Activated naive CD8-positive, alpha-beta T cell treated with anti-CD3 and anti-CD28 coated beads, Interleukin-2, amount 50 U/mL, for 16 hours (primary cell): ENCODE measurements at places on chromosomes 1 and 21.

DNA sequence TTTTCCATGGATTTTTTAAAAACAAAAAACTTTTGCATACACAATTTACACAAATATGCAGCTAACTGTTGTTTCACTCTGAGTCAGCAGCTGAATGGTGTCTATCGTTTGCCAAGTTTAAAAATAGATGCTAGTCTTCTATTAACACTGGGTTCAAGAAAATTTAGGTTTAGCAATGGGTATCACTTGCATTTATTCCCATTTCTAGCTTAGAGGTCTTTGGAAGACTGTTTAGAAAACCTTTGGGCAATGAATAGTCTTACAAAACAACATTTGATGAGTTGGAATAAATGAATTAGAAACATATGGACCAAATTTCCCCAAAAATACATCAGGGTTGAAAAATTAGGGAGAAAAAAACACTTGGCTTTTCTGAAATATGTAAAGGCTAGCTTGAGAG, 165.8 kb downstream of the LYPLAL1 start:
- no peak for DNase-seq

GRCh38 chr1:56099766-56100265, 479.5 kb downstream of the PLPP3 start:
- DNase-seq, result no peak

DNA sequence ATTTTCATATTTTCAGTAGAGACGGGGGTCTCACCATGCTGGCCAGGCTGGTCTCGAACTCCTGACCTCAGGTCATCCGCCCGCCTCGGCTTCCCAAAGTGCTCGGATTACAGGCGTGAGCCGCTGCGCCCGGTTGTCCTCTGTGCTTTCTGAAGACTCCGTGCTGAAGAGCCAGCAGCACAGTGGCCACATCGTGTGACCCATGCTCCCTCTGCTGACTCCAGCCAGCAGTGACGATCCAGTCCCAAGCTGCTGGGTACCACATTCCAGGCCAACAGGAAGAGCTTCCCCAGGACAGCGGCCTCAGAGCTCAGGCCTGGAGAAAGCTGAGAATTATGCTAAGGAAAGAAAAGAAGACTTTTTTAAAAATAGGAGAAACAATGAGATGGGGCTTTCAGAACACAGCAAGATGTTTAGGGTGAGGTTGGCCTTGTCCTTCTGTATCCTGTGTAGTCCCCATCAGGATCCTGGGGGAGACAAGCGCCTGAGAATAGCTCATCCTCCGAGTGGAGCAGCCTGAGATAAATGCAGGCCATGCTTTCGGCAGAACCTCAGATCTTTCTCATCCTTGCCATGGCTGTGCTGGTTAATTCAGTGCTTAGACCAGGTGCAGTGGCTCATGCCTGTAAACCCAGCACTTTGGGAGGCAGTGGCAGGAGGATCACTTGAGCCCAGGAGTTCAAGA, 207.1 kb downstream of the SLC35F3 start:
- no peak for DNase-seq

GRCh38 chr1:152107031-152107983, 7.9 kb downstream of the TCHH start:
- no peak for DNase-seq

DNA sequence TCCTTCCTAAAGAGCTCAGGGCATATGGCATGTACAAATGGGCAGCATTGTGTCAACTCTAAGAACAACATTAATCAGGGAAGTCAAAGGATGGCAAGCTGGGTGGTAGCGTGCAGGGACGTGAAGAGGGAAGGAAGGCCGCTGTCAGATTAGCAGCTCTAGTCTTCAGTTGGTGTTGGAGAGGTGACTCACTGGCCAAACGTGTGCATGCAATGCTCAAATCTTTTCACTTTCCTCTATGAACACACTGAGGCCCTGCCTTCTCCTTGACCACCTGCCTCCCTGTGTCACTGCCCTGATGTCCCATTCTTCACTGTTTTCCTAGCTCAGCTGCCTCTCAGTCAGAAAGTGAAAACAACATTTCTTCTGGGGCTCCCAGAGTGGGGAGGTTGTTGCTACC, 5.9 kb upstream of the PIGR start:
- no peak for DNase-seq

- no peak for DNase-seq
These were observed 21.5 kb downstream of the SPATA6 start for GRCh38 chr1:48450505-48450904.

- DNase-seq, result no peak
These were observed 9.2 kb downstream of the SMIM12 start for GRCh38 chr1:34850382-34850781.
